Stimulated activated CD4-positive, alpha-beta T cell treated with anti-CD3 and anti-CD28 coated beads, TNF-alpha, amount 100 ng/mL, for 4 hours (primary cell): ENCODE measurements at places on chromosomes 1 and 21.
A peak's percentile ranks its signal among the peaks of the same experiment; 100 is the strongest.

- no peak for DNase-seq
Measured at GRCh38 chr21:45417256-45417950, 12.4 kb downstream of the COL18A1 start.

- no peak for DNase-seq
Measured at GRCh38 chr1:226711976-226712741, 26.9 kb downstream of the ITPKB start.

- no peak for DNase-seq
Measured at GRCh38 chr1:30413606-30414005, 309.8 kb downstream of the MATN1 start.

DNA sequence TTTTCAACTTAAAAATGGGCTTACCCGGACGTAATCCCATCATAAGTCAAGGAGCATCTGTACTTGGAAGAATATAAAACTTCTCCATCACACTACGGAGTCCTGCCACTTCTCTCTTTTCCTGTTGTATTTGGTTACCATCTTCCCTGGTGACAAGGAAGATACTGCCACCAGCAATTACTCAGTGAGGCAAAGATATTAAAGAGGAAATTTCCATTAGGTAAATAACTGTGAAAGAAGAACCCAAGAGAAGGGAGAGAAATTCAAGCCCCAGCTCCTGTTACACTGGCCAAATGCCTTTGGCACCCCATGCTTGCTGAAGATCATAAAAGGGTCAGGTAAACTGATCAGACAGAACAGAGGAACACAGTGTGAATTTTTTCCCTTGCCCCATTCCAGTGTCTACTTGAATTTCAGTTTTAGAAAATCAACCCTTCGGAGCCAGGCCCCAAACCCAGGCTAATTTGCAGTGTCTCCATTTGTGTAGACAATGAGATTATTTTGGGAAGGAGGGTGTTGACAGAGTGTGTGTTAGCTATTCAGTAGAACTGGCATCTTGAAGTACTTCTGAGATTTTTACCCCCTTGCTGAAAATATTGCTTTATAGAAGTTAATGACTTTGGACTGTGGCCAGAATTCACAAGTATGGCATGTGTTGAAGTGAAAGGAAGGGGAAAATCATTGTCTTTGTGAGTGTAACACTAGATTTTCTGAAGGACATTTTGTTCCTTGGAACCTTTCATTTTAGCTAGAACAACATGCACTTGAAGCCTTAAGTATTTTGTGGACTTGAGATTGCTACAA lies 167.1 kb downstream of the DHRS3 start:
- no peak for DNase-seq

DNA sequence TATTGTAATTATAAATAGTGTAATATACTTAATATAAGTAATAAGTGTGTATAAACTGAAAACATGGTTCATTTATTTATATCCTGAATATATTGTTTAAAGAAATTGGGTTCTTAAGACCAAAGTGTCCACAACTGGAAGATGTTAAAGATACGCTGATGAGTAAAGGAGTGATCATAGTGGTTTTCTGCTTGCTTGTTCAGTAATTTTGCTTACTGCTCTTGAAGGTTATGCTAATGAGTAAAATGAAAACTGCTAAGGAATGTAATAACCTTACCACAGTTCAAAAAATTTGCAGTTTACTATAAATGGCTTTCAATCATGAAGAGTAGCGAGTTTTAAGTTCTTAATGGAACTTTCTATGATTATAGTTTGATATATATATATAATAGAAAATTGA lies 22.0 kb downstream of the DONSON start:
- no peak for DNase-seq

DNA sequence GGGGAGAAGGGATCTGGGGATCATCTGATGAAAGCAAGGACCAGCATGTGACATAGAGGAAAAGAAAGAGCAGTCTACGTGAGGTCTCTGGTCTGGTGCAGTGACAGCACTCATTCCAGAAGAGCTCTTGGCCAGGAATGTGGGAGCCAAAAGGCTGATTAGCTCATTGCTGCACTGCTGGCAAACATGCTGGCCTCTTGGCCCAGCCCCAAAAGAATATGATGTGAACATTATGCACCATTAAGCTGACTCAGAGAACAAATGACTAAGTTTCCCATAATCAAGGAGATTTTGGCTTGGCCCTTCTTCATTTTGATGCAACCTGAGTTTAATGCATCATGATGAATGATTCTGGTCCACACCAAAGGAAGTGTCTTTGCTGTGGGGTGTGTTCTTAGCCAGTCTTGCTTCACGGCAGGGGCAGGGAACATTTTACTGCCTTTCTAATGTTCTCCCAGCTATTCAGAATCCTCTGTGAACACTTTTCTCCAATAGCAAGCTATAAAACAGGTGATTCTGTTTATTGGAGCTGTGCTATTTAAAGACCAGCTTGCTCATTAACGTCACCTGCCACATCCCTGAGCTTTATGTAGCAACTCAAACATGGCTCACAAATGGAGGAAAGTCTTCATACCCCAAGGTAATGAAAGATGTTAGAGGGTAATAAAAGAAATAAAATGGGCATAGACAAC lies 55.1 kb downstream of the PCBP3 start:
- no peak for DNase-seq

DNA sequence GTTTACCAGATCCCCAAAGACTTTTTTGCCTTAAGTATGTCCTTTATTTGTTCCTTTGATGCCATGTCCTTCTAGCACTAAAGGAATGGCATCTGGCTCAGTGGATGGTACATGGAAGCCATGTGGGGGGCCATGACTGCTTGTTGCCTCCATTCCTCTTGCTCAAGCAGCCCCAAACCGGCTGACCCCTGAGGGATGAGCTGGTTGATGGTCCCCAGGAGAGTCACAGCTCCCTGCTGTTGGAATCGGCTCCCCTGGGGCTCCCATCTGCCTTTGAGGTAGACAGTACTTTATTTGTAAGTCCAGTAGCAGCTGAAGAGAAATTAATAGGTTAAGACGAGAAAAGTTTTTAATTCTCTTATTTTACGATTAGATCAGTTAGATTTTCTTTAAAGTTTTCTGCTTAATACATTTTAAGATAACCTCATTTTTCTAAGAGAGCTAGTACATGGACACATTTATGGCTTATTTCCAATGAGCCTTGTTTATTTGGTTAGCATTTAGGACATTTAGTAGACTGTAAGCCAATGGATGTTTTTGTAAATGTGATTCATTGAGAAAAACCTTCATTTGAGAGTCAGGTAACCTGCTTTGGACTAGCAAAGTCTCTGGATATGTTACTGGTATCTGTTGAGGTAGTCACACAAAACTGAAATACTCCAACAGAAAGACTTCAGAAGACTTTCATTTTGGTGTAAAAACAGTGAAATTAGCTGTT lies 88.2 kb downstream of the CAMTA1 start:
- DNase-seq, result no peak

GRCh38 chr1:155078469-155079209 lies at the start of gene EFNA3:
EFNA3 (plus strand) TSS chr1:155078837; CDS start chr1:155078942, 105 bp downstream.
- DNase-seq, result peak; percentile 49

DNA sequence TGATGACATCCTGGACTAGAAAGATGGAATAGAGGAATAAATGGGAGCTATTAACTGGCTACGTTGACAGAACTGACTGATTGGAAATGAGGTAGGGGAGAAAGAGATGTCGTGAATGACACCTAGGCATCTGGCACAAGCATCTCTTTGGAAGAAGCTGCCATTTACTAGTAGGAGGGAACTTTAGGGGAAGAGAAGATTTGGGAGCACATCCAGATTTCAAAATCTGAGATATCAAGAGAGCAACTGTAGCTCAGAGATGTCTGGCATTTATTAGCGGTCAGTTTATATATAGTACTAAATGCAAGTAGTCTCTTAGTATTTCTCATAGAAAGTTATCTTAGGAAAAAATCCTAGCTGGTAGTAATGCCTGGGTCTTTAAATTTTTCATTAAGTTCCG lies 131.9 kb upstream of the C1orf105 start:
- DNase-seq, result no peak

DNA sequence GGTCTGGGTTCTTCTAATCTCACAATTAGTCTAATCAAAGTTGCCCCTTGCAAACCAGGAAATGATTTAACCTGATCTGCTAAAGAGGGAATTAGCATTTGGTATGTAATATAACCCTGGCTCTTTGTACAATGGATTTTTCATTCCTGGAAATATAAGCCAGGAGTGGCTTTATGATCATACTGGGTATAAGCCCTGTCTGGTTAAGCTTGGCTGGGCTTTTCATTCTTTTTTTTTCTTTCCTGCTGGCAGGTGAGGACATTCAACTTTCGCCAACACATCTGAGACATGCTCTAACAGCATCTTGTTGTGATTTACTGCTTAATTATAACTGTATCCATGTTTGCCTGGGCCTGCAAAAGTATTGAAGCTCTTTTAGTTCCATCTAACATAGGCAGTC lies 20.4 kb upstream of the SDE2 start:
- no peak for DNase-seq

- no peak for DNase-seq
Measured at GRCh38 chr1:238991765-238992495, 394.4 kb upstream of the CHRM3 start.

GRCh38 chr21:16071761-16072160 lies 342.0 kb downstream of the USP25 start:
- no peak for DNase-seq

DNA sequence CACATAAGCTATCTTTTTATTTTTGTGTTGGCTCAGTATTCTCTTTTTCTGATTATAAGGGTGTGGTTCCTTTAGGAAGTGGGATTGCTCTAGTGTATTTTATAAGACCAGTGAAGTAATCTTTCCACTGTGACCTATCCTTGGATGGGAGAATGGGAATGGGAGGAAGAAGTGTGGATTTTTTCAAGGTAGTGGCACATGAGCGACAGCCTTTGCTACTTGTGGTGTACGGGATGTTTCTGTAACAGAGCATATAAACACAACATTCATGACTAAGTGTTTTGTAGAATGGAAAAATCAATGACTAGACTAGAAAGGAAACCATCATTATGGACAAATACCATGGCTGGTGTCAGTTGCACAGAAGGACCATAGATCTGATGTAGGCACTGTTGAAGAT lies 209.6 kb downstream of the GIPC2 start:
- no peak for DNase-seq

GRCh38 chr1:229383188-229383587 lies 40.3 kb upstream of the CCSAP start:
- no peak for DNase-seq

DNA sequence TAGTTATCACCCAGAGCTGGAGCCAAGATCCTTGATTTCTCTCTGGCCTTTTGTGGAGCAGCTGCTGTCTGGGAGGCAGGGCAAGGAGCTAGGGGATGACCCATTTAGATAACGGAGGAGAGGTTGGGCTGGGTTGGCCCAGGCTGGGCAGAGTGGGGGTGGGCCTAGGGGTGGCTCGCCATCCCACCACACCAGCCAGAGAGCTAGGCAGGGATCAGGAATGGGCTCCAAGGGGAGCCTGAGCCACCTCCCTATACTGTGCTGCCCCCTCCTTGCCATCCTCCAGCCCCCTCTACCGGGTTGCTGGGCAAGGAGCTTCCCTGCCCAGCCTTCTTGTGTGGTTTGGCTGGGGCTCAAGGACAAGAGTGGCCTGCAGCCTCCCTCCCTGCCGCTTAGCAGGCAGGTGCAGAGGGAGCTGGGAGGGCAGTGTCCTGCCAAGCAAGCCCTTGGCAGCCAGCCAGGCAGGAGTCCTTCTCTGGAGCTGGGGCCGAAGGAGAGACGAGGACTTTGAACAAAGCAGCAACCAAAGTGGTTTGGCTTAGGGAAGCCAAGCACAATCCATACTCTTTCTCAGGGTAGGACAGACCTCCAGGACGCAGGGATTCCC lies 4.1 kb downstream of the NUAK2 start:
- no peak for DNase-seq

DNA sequence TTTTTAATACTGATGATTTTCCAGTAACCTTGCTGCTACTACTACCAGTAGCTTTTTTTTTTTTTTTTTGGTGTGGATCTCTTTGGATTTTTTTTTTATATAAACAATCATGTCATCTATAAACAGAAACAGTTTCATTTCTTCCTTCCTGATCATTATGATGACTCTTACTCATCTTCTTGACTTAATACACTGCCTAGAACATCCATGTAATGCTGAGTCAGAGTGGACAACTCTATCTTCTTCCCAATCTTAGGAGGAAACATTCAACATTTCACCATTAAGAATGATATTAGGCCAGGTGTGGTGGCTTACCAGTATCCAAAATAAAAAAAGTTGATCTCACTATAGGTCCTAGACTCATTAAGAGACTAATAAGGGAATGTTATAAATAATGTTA lies 69.1 kb downstream of the RUSC1 start:
- DNase-seq, result no peak

- no peak for DNase-seq
Measured at GRCh38 chr1:55382806-55383305, 167.7 kb upstream of the USP24 start.

- no peak for DNase-seq
Measured at GRCh38 chr1:18128298-18128697, 20.7 kb downstream of the IGSF21 start.

- DNase-seq, result no peak
Measured at GRCh38 chr1:59195151-59195550, 101.7 kb upstream of the FGGY start.

DNA sequence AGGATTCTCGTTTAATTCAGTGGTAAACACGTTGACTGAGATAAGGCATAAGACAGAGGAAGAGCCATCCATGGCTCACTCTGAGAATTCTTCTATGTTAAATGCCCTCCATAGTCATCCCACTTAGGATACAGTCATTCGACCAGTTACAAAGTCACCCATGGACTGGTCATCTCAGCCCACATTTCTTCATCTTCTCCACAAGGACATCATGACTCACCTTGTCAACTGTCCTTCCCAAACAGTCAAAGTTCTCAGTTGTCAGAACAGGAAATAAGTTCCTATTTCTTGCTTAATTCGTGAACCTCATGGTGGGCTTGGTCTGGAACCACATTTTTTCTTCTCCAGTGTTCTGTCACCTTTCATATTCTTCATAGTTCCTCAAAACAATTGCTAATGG lies 133.2 kb downstream of the TGFB2 start:
- no peak for DNase-seq

GRCh38 chr1:22344329-22344630 lies 107.4 kb upstream of the ZBTB40 start:
- no peak for DNase-seq

GRCh38 chr1:101465941-101466340 lies 229.1 kb downstream of the S1PR1 start:
- DNase-seq, result no peak

GRCh38 chr1:203511930-203512329 lies 18.0 kb downstream of the OPTC start:
- DNase-seq, result no peak

GRCh38 chr1:40818264-40818961 lies 34.8 kb downstream of the KCNQ4 start:
- peak; percentile 78 for DNase-seq

GRCh38 chr1:64748222-64748621 lies 3.3 kb downstream of the RAVER2 start:
- DNase-seq, result no peak

GRCh38 chr1:226874579-226875425 lies 4.4 kb downstream of the PSEN2 start:
- DNase-seq, result no peak
